ENCODE measurements at places on chromosomes 2 and 18.
A peak's percentile ranks its signal among the peaks of the same experiment; 100 is the strongest.

DNA sequence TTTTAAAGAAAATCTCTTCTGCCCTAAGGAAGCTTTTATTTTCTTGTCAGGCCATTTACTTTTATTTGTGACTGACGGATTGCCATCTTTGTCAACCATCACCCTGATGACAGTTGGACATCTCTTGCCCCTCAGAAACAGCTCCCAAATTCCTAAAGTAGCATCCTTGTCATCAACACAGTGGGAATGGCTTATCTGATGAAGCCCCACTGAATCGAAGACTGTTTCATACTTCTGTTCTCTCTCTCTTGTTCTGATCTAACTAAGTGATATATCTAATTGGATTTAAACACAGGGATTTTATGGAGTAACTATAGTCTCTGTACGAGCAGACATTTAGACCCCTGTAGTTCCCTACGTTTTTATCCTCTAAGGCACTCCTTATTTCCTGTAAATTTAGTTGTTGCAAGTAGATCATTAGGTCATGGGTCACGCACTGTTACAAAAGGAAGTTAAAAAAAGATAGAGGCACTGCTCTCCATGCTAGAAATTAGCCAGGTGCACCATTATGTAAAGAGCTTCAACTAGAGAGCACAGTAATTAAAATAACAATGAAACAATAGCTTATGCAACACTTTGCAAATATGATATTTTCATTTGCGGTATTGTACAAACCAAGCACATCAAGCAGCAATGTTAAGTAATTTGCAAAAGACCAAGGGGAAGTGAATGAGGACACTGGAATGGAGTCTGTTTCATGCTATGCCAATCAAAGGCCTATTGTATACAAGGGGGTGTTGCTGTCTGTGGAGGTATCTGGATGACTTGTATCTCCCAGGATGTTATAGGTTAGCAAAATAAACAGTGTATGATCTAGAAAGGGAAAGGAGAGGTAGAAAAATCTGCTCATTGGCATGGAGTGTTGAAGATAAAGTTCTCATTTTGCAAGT, 284.7 kb downstream of the LRRTM1 start:
- no peak for DNase-seq

DNA sequence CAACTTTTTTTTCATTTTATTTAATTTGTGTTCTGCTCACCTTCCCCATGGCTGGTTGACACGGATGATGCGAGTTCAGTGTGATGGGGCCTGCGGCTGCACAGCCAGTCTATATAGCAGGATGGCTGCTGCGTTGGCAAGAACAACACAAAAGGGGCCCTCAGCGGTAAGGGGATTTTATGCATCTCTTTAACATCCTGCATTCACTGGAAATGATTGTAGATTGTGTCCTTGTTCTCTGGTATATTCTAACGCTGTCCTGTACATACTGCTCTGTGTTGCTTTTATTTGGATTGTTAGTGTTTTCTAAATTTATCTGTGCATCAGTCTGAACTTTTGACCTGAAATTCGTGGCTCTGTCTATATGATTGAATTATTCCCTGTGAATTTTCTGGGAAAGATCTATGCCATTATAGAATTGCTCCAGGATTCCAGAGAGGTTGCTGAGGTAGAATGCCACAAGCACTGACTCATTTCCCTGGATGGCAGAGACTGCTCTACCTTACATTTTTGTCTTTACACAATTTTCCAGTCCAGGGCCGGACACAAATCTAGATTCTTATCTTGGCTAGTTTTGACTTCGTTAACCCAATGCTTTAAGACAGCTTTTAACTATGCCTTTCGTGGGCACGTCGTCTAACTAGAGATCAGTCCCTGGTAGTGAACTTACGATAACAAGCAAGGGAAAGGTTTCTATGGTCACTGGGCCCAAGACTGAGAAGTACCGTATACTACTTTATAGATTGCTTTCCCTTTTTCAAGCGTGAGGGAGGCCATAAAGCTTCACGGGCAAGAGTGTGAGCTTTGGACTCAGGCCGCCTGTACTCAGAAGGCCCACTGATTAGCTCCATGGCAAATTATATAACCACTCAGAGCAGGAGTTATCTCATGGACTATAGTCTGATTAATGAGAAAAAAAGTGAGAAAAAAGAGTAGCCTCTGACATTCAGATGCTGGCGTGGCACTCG, at the start of gene CRYGC:
CRYGC (minus strand) TSS at position 85 of the 968 bp plus-strand sequence; CDS start at position 49, 36 bp downstream.
- peak; percentile 8 for DNase-seq

- DNase-seq: no peak
Measured at GRCh38 chr2:20620696-20621365, 30.1 kb downstream of the HS1BP3 start.

- DNase-seq: no peak
Measured at GRCh38 chr2:31378791-31379501, 35.6 kb downstream of the XDH start.

DNA sequence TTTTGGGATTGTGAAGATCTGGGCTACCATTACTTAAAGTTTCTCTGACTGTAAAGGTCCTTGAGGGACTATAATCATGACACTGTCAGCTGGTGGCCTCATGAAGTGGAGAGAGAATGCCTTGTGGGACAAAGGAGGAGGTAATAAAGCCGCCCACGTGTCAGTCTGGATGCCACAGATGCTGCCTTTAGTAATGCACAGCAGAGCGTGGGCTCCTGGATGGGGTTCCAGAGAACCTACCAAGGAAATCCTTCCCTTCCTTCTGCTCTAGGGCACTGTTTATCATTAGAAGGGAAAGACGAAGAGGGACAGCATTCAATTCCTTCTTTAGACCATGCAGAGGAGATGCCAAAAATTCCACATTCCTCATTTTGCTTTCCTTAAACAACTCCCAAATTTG, 63.5 kb downstream of the COL5A2 start:
- DNase-seq: no peak

- no peak for DNase-seq
Measured at GRCh38 chr2:27074738-27075565, 3.5 kb upstream of the EMILIN1 start.

GRCh38 chr2:236768393-236769140, 198.9 kb downstream of the ACKR3 start:
- DNase-seq: no peak

GRCh38 chr2:45930396-45930792, 278.9 kb downstream of the PRKCE start:
- DNase-seq: no peak

- DNase-seq: no peak
Measured at GRCh38 chr2:39234754-39235153, 9.0 kb downstream of the CDKL4 start.

DNA sequence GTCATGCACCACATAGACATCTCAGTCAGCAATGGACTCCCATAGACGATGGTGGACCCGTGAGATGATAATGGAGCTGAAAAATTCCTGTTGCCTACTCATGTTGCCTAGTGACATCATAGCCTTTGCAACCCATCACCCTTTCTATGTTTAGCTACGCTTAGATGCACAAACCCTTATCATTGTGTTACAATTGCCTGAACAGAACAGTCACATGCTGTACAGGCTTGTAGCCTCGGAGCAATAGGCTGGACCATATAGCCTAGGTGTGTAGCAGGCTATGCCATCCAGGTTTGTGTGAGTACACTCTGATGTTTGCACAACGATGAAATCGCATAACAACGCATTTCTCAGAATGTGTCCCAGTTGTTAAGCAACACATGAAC, 221.6 kb downstream of the ALPK2 start:
- DNase-seq: no peak

DNA sequence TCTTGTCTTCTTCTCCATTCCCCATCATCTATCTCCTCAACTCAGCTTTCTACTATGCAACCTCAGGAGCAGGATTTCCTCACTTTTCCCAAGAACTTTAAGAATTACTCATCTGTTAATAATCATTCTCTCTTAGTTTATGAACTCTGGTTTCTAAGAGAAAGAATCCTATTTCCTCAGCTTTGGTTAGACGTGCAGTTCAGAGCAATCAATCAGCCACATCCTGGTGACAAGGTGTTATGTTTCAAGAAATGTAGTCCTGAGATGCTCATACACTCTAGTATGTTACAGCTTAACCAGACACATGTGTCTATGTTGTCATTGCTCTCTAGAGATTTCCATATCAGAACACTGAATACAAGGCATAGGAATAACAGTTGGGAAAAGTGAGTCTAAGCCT, 277.9 kb downstream of the MBD2 start:
- no peak for DNase-seq

DNA sequence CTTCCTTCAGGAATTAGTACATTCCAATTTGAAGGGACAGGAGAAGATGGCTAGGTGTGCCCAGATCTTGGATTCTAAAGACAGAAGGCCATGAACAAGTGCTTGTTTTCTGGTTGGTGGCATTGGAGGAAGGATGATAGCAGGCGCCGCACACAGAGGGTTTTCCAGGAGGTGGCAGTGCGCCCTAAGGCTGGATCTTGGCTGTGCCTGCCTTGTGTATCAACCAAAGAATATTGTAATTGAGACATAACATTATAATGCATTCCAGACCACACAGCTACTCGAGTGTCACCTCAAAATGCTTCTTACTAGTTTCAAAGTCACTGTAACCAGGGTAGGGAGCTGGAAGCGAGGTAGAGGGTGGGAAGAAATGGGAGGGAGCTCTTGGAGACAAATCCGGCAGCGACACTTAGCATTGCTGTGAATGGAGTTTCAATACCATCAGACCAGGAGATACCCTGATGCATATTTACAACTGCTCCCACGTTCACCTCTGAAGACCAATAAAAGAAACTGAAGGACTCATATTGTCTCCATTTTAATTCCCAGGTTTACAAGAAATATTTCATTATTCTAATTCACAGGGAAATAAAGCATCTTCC, 42.5 kb downstream of the CPO start:
- DNase-seq: peak; percentile 34

- no peak for DNase-seq
Measured at GRCh38 chr2:237594514-237594871, 4.0 kb upstream of the RAB17 start.

- DNase-seq: no peak
Measured at GRCh38 chr18:77004555-77005380, 127.8 kb downstream of the MBP start.

Measured in HS-5 (cell line).